CD8-positive, alpha-beta memory T cell (primary cell): ENCODE measurements at places on chromosomes 1 and 21. TPM values are rescaled to one million over a fixed set of nuclear protein-coding genes. Genes with fewer than 3 reads are reported as not detected.

DNA sequence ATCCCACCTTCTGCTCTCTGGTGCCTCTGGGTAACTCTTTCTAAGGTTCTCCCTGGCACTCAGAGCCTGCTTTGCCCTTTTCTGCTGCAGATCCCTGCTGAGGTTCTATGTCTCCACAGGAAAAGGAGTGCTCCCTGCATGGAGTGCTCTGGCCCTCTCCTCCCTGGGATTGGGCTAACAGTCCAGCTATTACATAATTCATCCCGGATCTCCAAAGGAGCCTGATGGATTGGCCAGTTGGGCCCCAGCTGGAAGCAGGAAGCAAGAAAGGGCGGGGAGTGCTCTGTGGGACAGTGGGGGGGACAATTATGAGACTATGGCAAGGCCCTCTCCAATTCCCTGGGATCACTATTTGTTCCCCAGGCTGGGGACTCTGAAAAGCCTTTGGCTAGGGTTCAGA lies 51.9 kb upstream of the GOLT1A start:
- DNase-seq, result no peak

Gene PLPPR4
- total RNA-seq, result not detected

GRCh38 chr1:231478811-231479210 lies 49.7 kb upstream of the TSNAX start:
- DNase-seq, result no peak

DNA sequence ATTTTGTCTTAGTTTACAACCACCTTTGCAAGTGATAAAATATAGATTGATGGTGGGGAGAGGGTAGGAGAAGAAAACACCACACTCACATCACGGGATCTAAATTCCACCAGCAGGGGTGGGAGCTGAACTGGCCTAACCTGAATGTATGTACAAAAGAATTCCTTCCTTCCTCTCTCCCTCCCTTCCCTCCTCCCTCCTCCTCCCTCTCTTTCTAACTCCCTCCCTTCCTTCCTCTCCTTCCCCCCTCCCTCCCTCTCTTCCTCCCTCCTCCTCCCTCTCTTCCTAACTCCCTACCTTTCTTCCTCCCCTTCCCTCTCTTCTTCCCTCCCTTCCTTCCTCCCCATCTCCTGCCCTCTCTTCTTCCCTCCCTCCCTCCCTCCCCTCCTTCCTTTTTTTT lies 40.2 kb downstream of the HIVEP3 start:
- DNase-seq, result no peak
